ENCODE measurements at places on chromosomes 11 and 22.

GRCh38 chr11:72358466-72359405 lies 75.6 kb downstream of the CLPB start:
- DNase-seq = peak; percentile 60

DNA sequence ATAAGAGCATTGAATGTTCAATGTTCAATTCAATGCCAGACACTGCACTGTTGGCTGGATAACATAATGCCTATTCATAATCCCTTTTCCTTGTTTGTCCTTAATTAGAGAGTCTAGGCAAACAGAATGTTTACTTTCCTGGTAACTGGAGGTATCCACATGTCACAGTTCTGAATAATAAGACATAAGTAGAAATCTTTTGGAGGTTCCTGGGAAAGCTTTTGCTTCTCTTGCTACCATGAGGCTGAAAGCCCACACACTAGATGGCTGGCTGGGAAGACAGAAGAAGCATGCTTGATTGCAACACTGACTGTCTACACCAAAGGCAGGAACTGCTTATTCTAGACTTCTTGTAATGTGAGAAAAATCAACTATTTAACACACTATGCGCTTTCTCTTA lies 79.5 kb downstream of the GAB2 start:
- DNase-seq = no peak

DNA sequence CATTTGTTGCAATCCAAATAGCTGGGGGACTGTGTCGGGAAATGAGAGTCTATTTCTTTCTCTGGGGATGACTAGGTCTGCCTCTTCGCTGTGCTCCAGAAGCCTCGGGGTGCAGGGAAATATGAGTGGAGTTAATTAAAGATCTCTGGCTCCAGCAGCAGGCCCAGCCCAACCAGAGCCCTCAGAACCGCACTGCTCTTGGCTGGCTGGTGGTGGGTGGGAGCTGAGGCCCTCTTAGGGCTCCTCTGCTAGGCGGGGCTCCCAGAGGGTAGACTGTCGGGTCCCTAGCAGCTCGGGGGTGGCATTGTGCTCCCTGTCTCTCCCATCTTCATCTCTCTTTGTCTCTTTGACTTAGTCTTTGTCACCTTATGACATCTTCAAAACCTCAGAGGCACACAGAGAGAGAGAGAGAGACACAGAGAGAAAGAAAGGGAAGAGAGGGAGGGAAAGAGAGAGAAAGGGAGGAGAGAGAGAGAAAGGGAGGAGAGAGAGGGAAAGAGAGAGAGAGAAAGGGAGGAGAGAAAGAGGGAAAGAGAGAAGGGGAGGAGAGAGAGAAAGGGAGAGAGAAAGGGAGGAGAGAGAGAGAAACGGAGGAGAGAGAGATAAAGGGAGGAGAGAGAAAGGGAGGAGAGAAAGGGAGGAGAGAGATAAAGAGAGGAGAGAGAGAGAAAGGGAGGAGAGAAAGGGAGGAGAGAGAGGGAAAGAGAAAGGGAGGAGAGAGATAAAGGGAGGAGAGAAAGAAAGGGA lies 20.2 kb downstream of the MPPED1 start:
- DNase-seq = no peak

DNA sequence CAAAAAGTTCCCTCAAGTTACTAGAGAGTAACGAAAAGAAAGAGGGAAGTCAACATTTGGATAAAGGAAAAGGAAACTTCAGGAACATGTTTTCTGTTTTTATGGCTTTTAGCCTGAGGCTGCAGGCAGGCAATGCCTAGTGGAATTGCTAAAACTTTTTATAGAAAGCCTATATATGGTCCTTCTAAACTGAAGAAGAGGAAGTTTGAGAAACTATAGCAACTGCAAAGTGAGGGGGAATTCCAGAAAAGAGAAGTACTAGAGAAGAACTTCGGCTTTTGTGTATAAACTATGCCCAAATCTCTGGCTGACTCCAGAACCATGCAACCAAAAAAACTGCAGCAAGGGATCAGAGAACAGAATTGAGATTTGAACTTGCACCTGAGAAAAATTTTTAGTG lies 74.3 kb upstream of the ARHGAP42 start:
- DNase-seq = no peak

GRCh38 chr11:31499576-31500178 lies 9.7 kb downstream of the IMMP1L start:
- peak; percentile 4 for DNase-seq

DNA sequence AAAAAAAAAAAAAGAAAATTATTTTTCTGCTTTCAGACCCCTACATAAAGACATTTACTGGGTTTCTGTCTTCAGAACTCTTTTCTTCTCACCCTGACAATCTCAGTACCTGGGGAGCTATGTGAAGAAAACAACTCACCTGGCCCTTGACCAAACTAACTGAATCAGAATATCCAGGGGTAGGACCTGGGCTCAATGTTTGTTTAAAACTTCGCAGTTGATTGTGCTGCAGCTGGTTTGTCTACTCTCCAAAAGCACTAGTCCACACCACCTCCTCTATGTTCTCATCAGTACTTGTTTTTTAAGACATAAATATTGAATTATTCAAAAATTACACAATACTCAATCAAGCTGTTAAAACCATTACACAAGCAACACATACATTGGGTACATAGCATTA lies 34.8 kb downstream of the EIF3F start:
- no peak for DNase-seq

DNA sequence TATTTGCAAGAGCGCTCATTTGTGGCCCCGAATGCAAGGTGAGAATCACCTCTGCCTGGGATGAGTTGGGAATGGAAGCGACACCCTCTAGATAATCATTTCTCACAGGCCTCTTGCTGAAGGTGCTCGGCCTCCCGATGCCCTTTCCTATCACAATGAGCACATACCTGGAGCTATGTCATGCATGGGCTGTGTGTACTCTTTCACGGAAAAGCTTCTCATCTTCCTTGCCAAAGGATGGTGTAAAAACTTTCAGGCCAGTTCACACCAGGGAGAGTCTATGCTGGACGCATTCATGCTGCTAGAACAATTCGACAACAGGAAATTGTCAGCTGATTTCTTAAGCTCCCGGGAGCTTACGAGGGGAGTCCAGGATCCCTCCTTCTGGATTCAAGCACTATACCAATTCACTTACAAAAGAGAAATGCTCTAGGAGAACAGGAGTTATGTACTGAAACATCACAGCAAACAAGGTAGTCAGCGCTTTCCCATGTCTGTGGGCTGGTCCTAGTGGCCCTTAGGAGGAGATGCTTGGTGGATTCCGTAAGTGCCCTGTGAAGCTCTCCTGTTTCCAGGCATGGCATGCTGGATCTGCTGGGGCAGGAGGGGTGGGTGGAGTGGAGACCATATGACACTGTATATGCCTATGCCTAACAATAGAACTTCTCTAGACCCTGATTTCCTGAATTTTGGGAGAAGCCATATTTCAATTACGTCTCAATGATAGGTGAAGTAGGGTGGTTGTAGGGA lies 53.1 kb upstream of the B3GAT1 start:
- DNase-seq = no peak

GRCh38 chr11:94740083-94741021 lies 27.8 kb upstream of the AMOTL1 start:
- DNase-seq = no peak

DNA sequence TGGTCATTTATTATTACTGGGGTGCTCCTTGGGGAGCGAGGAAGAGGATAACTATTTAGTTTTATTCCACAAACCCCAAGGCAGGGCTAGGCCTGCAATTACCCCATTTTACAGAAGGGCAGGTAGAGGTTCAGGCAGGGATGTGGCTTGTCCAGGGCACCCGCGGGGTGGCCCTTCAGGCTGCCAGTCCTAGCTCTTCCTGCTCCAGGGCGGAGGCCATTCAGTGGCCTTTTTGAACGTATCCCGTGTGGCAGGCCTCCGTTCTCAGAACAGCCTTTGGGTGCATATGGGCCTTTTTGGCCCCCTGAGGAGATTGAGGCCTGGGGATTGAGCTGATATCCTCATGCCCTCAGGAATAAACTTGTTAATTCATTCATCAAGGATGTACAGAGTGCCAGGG lies 66.2 kb downstream of the MPPED1 start:
- no peak for DNase-seq
